Keratinocyte (primary cell): ENCODE measurements at places on chromosomes 3 and 15.

- DNase-seq = no peak
Measured at GRCh38 chr3:149559525-149559924, 85.0 kb downstream of the TM4SF4 start.

- no peak for DNase-seq
Measured at GRCh38 chr15:57586661-57587424, 4.9 kb upstream of the MYZAP start.

- DNase-seq = no peak
Measured at GRCh38 chr3:141373768-141374526, 5.6 kb downstream of the ZBTB38 start.

GRCh38 chr3:119176778-119177177 is 3.4 kb downstream of the UPK1B start:
- DNase-seq = no peak

DNA sequence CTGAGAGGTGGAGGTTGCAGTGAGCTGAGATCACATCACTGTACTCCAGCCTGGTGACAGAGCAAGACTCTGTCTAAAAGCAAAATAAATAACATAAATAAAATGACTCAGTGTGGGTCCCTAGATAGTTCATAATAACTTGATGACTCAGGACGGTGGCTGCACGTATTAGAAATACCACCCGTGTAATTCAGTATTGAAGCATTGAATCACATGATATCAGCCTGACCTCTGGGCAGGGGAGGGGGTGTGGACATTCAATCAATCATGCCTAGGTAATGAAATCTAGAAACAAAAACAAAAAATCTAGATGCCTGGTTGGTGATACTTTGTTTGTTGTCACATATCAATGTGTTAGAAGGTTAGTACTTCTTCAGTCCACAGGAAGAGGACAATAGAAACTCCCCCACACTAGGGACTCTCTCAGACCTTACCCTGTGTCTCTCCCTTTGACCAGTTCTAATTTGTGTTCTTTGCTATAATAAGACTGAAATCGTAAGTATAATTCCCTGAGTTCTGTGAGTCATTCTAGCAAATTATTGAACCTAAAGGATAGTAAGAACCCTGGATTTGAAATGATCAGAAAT is 177.3 kb downstream of the GAP43 start:
- no peak for DNase-seq

DNA sequence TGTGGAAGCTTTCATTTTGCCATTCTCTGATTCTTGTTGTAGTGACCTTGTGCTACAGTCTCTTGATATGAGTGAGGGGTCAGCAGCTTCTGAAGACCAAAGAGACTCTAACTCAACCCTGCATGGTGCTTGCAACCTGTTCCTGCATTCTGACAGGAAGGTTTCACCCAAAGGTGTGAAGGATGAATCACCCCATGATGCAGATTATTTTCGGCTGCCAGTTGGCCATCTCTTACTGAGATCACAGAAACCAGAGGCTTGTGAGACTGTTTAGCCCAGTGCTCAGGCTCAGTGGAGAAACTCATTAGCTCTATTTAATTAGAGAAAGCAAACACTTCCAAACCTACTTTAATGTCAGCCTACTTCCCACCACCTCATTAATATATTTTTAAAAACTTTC is 29.2 kb upstream of the TPRG1 start:
- no peak for DNase-seq

DNA sequence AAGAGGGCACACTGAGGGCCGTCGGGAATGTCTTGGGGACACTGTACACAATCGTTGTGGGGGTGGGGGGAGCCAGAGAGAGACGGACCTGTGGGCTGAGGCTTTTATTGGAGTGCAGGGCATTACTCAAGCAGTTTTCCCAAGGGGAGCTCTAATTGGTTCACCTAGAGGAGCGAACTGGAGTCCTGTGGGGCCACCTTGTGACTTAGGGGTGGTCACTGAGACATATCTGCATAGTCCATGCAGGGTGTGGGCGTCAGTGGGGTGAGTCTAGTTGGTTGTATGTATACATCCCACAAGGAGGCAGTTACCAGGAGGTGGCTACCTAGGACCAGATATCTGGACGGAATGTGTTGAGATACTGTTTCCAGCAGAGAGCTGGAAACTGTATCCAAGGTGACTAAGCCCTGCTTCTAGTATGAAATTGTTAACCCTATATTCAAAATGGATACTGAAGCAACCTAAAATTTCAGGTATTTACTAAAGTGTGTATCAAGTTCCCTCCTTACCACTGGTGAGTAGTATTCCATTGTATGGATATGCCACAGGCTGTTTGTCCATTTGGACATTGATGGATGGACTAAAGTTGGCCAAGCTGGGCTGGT is 2.6 kb upstream of the PIGZ start:
- no peak for DNase-seq

- DNase-seq = no peak
Measured at GRCh38 chr3:98612996-98613517, 19.6 kb upstream of the CPOX start.

- no peak for DNase-seq
Measured at GRCh38 chr3:47399531-47400270, 18.9 kb downstream of the PTPN23 start.

- no peak for DNase-seq
Measured at GRCh38 chr15:55928955-55929354, 64.5 kb downstream of the NEDD4 start.

- no peak for DNase-seq
Measured at GRCh38 chr3:60764870-60765269, 486.4 kb downstream of the FHIT start.

GRCh38 chr15:55823699-55824340 is 80.9 kb upstream of the PRTG start:
- DNase-seq = no peak

DNA sequence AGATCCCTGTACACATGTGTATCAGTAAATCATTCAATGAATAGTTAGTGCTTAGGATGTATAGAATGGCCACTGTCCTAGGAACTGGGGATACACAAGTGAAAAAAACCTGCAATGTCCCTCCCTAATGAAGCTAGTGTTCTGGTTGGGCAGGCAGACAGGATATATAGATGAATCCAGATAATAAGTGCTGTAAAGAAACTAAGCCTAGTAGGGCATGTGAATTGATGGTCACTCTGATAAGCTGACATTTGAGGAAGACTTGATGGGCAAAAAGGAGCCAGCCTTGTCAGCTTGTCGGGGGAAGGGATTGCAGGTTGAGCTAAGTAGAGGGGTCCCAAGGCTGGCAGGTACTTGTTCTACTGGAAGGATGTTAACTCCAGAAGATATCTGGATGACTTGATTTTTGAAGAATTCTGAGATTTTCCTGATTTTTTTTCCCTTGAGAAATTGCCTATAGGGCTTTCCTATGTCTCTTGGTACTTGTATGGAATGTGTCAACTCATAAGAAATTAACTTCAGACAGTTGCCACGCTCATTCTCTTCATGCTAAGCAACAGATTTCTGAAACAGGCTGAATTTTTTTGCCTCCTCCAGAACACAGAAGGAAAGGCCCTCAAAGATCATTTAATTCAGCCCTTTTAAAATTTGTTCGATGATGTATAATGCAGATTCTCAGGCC is 6.3 kb upstream of the KIF23 start:
- DNase-seq = no peak

DNA sequence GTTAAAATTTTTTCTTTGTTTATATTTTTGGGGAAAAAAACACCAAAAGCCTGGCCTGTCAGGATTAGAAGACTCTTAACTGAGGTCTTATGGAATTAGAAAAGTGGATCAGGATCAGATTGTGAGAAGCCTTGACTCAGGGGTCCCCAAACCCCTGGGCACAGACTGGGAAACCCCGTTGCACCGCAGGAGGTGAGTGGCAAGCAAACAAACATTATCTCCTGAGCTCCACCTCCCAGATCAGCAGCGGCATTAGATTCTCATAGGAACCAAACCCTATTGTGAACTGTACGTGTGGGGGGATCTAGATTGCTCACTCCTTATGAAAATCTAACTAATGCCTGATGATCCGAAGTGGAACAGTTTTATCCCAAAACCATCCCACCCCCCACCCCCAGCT is 117.2 kb downstream of the TCF12 start:
- no peak for DNase-seq

- DNase-seq = peak; percentile 21
Measured at GRCh38 chr3:82133070-82133606, 371.7 kb upstream of the GBE1 start.

GRCh38 chr3:9165421-9165820 is 84.0 kb downstream of the SRGAP3 start:
- DNase-seq = no peak

GRCh38 chr3:63762934-63763550 is 56.1 kb upstream of the C3orf49 start:
- peak; percentile 5 for DNase-seq

GRCh38 chr3:115127208-115127607 is 19.9 kb downstream of the ZBTB20 start:
- no peak for DNase-seq

DNA sequence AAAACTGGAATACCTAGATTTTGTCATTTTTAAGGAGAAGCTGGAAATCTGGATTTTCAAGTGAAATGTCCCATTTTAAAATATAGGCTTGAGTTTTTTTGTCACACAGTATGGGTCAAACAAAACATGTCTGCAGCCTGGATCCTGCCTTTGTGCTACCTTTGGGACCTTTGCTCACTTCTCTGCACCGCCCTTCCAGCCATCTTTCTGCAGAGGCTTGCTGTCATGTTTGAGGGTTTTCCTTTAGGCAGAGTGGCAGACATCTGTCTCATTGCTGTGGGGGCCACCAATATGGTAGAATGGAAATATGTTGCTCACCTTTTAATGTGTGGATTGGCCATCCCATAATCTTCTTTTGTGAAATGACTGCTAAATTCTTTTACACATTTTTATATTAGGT is 136.3 kb downstream of the EEFSEC start:
- DNase-seq = no peak

GRCh38 chr3:27945229-27945628 is 223.1 kb upstream of the EOMES start:
- no peak for DNase-seq

DNA sequence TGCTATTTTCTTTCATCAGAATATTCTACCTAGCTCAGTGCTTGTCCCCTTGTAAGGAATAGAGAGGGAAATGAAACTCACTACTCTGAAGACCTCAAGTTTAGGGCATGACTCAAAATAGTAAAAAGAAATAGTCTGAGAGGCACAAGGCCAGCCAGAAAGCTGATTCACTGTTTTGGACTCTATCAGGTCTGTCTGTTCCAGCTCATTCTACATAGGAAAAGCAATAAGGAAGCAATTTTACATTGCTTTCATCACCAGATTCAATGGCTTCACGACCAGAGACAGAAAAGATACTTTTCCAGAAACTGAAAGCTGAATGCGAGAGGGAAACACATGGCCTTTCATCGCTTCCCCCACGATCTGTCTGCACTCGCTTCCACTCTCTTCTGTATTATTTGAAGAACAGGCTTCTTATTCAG is 276.0 kb downstream of the GBE1 start:
- DNase-seq = no peak

DNA sequence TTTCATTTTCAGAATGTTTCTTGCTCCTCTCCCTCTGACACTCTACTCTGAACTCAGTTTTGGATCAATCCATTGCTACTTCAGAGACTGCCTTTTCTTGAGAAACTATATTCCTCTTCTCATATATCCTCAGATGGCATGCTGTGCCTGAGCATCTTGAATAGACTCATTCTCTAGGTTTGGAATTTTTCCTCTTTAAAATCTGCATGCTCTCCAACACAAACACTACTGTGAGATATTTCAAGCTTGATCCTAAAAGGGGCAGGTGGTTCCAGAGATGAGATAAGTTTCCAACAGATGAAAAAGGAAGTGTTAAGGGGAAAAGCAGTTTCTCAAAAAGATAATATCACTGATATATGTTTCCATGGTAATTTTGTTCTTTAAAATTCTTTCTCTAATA is 742.2 kb upstream of the EPHA6 start:
- no peak for DNase-seq

DNA sequence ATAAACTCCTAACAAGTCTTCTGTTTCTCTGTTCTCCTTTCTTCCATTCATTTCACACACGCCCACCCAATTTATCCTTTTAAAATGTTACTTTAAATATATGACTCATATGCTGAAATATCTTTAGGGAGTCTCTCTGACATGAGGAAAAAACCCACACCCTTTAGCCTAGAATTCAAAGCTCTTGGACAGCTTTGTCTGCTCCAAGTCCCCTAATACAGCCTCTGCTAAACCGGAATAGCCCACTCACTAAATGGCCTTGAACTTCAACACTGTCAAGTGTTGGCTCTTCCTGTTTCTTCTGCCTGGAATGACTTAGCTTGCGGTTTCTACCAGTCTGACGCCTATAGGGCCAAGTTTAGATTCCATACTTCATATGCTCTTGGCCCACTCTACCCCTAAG is 3.3 kb upstream of the CD96 start:
- no peak for DNase-seq
